ENCODE measurements at places on chromosomes 5 and 9.

- DNase-seq = peak; percentile 87
Measured at GRCh38 chr9:135925496-135926133, 18.3 kb upstream of the CAMSAP1 start.

DNA sequence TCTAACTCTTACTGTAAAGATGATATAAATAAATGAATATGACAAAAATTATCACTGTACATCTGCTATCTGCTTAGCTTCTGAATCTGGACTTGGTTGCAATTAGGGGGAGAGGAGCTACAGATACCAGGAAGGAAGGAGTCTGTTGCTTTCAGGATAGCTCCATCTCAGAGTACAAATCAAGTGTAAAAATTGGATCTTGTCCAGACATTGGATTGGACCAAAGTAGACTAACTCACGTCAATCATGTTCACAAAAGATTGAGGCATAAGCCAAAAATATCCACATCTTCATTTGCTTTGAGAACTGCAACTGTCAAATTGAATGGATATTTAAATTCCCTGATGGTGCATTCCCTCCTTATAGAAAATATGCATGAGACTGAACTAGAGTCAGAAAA lies 8.8 kb upstream of the OR1Q1 start:
- DNase-seq = no peak

DNA sequence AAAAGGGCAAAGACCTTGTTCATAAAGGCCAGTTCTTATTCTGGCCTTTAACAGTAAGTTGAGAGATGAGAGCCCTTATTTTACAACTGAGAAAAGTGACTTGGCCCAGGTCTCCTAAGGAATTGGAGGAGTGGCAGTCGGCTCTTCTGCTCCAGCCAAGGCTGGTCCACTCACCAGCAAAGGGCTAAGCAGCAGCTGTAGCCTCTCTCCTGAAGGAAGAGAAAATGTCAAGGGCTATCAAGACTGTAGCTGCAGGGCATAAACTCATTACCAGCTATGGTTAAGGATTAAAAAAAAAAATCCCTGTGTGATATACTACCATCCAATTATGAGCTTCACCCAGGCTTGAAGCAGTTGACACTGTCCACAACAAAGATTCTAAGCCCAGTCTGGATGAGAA lies 138.6 kb upstream of the RAD23B start:
- no peak for DNase-seq

- DNase-seq = no peak
Measured at GRCh38 chr5:54347221-54347865, 37.0 kb upstream of the ARL15 start.

DNA sequence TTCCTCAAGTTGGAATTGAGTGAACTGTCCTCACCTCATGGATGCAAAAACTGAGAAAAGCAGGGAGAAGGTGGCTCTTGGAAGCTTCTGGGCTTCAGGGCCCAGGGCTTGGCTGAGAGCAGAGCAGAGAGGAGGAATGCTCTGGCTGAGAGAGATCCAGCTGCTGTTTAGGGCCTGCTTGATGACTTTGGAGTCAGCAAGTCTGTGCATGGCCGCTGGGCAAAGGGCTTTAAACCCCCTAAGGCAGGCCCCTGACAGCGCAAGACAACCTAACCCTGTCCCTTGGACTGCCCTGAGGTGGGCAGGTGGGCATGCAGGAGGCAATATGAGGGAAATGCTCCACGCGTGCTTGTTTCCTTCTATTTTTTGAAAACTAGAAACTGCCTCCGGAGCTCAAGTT lies 8.6 kb downstream of the STC2 start:
- no peak for DNase-seq

GRCh38 chr9:85212887-85213286 lies 528.9 kb downstream of the AGTPBP1 start:
- DNase-seq = no peak

GRCh38 chr5:55994495-55994997 lies at the start of gene IL6ST:
Gene IL6ST (minus strand): TSS chr5:55994963. CDS start chr5:55976278, 18,685 bp downstream.
- peak; percentile 81 for DNase-seq

GRCh38 chr9:431701-432100 lies 217.0 kb downstream of the DOCK8 start:
- DNase-seq = no peak

GRCh38 chr5:88507261-88507660 lies 238.6 kb upstream of the TMEM161B start:
- DNase-seq = no peak

GRCh38 chr5:145350513-145350912 lies 484.6 kb downstream of the PRELID2 start:
- no peak for DNase-seq

DNA sequence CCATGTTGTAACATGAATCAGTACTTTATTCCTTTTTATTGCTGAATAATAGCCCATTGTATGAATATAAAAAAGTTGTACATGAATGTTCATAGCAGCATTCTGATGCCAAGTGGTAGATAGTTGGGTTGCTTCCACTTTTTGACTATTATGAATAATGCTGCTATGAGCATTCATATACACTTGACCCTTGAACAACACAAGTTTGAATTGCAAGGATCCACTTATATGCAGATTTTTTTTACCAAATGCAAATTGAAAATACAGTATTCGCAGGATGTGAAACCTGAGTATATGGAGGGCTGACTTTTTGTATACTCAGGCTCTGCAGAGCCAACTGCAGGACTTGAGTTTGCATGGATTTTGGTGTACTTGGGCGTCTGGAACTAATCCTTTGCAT lies 14.7 kb upstream of the SIL1 start:
- no peak for DNase-seq

DNA sequence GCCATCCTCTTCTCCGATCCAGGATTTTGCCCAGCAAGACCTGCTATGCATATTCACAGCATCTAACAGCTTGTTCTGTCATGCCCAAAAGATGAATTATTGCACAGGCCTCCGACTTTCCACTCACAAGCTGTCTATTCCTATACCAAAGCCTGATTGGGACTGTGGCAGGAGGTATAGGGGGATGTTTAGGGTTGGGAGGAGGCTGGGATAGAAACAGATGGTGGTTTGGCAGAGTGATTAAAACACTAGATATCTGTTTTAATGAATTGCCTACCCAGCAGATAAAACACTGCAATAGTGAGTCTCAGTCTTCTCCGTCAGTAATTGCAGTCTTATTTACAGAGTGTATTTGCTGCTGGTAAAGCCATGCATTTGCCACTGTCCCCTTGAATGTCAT lies 215.3 kb downstream of the TLR4 start:
- DNase-seq = no peak

DNA sequence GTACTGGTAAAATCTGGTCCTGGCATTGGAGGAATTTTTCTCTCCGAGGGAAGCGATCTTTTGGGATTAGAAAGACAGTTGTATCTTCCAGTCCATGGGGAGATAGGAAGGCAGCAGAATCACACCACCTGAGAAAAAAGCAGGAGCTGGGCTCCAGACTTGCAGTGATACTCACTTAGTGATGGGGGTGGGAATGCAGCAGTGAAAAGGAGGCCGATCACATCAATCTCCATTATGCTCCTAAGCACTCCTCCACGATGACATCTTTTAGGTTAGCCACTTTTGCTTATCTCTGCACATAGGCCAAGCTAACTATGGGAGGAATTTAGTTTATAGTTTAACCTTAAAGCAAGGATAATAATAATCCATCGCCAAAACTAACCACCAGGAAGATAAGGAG lies 219.0 kb downstream of the DMAC1 start:
- DNase-seq = no peak

GRCh38 chr9:27600256-27600655 lies 27.0 kb upstream of the C9orf72 start:
- no peak for DNase-seq

DNA sequence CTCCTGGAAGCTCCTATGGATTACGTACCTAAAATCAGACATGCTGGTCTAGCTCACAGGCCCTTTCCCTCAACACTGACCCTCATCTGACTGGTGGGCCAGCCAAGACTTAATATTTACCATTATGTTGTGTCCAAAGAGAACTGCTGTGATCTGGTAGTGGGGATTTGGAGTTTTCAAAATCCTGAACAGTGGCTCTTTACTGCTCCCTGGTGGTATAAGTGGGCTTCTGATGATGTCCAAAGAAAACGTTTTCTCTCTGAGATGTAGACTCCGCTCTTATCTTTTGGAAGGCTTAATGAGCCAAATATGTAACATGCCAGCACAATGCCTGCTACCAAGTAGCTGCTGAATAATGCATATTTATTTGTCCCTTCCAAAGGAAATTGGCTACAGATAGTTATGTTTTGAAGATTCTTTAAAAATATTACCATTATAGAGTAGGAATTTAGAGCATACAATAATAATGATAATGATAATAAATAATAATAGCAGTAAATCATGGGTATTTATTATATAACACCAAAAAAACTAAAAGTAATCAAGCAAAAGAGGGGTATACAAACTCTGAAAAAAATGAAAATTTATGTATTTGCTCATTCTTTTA lies 406.6 kb upstream of the TNC start:
- DNase-seq = no peak

GRCh38 chr5:165209101-165209727 lies 1703.8 kb downstream of the MAT2B start:
- DNase-seq = no peak

GRCh38 chr9:89687188-89687587 lies 82.4 kb downstream of the GADD45G start:
- no peak for DNase-seq

DNA sequence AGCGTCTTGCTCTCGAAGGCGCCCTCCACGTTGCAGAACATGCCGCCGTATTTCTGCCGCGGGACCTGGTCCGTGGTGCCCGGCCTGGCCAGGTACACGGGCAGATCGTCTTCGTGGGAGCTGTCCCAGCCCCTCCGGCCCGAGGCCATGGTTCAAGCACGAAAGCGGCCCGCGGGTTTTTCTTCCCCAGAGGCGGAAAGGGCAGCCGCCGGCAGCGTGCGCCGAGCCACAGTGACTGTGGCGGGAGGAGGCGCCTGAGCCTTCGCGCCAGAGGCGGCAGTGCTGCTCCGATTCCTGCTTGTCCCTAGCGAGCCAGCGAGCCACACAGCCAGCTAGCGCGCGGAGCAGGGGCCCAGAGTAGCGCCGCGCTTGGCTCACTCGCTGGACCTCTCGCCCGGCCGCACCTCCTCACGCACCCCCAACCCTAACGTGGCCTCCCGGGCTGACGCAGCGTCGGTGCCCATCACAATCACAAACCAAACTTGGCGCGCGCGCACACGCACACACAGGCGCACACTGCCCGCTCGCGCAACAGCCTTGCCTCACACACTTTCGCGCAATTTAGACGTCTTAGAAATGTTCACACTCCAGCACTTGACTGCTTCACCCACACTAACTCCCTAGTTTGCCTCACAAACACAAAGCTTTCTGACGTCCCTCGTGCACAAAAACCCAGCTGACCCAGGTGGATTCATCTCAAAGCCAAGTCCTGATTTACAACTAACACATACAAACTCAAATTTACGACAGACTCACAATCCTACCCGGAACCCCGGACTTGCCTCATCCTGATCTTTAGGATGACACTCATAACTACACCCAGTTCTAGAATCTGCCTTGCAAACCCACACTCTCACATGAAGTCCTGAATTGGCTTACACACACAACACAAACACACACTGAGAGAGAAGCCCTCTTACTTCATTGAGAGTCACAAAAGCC lies at the start of gene DPYSL3:
TSS of gene DPYSL3 (minus strand) at position 359 of the 942 bp plus-strand sequence. CDS start at position 149, 210 bp downstream.
- no peak for DNase-seq

GRCh38 chr9:96163161-96163560 lies 138.8 kb downstream of the HSD17B3 start:
- DNase-seq = no peak

DNA sequence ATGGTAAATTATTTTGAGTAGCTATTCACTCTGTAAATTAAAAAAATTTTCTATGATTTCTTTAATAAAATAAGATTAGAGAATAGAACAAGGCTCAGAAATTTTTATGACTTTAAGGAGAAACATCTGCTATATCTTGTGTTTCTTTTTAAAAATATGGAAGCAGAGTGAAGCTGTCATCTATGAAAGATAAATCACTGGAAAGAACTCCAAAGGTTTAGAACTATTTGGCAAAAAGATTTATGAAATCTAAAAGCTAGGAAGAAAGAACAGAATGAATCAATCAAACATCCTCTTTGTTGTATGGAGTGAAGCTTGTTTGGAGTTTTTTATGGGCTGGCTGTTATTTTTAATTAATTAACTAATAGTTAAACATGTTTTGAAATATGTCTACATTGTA lies 89.8 kb upstream of the ACTBL2 start:
- no peak for DNase-seq

- peak; percentile 86 for DNase-seq
Measured at GRCh38 chr5:160118349-160119141, 705 bp downstream of the PWWP2A start.

DNA sequence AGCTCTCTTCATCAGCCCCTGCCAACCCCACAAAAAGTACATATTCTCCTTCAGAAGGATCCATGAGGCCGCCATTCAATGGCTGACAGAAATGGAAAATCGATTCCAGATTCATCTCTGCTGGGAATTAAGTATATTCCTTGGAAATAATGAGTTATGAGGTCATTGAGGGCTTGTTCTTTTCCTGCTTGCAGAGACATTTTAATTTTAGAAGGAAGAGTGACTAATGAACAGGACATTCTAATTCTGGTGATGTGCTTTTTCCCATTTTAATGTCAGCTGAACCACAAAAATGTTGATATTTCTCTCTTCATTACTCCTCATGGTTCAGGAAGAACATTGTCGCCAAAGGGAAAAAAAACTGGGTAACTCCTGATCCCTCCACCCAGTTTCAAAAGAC lies 314.0 kb downstream of the PIK3R1 start:
- DNase-seq = no peak

- DNase-seq = no peak
Measured at GRCh38 chr5:144017119-144017518, 153.3 kb downstream of the YIPF5 start.

DNA sequence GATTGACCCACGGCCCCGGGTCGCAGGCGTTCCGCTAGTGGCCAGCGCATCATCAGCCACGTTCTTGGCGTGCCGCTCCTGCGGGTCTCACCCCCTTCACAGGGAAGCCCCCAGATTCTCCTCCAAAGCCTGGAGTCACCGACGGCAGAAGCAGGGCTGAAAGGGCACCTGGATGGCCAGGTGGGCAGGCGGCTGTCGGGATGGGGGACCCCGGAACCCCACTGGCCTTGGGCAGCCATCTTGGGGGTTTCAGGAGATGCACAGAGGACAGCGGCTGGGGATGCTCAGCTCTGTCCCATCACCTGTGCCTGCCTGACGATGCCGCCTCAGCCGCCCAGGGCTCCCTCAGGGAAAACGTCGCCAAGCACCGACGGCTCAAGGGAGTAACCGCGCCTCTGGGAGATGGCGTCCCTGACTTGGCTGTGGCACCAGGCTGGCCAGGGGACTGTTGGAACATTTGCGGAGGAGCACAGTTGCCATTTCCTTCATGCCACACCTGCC lies 14.1 kb upstream of the SLC9A3 start:
- DNase-seq = no peak
